ENCODE measurements at places on chromosomes 4 and X.

DNA sequence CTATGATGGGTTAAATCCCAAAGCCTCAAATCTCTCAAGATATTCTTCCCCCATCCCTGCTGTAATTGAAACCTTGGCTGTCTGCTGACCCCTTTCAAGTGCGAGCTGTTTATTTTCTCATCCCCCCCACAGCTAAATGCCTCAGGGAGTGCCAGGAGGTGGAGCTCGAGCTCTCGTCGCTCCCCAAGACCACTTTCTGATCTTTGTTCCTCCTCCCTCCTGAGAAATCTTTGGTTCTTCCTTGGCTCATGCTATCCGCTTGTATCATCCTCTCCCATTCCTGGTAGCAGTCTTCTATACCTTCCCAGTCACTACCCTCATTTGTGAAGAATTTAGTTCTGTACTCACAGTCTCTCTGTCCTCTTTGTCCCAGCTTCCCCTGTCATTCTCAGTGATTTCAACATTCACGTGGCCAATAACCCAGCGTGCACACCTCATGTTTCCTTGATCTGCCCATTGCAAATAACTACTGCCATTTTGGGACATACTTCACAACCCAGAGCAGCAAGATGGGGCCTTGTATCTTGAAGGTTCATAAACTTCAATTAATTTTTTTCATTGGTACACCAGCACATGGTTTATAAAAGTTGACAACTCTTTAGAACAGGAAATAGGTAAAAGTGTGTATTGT is 9.2 kb upstream of the SLC25A43 start:
- H3K4me1 ChIP-seq: no peaks in the 10 kb centered on the region
- no peaks in the 10 kb centered on the region for H3K36me3 ChIP-seq
- H3K4me3 ChIP-seq: no peak overlapping the region
- DNase-seq: no peak
- no peak overlapping the region for H3K27ac ChIP-seq

- DNase-seq: no peak
- H3K36me3 ChIP-seq: no peaks in the 10 kb centered on the region
- H3K4me3 ChIP-seq: no peak overlapping the region
- no peaks in the 10 kb centered on the region for H3K4me1 ChIP-seq
Measured at GRCh38 chr4:21869978-21870745, 78.4 kb downstream of the KCNIP4 start.

- no peak overlapping the region for H3K27ac ChIP-seq
- no peak overlapping the region for H3K4me3 ChIP-seq
- DNase-seq: no peak
- H3K4me1 ChIP-seq: no peaks in the 10 kb centered on the region
- no peaks in the 10 kb centered on the region for H3K27me3 ChIP-seq
Measured at GRCh38 chr4:154465085-154465484, 26.5 kb downstream of the DCHS2 start.

GRCh38 chr4:124633285-124633941 is 79.1 kb downstream of the ANKRD50 start:
- DNase-seq: no peak
- H3K27ac ChIP-seq: no peak overlapping the region
- H3K4me1 ChIP-seq: no peaks in the 10 kb centered on the region
- H3K36me3 ChIP-seq: no peaks in the 10 kb centered on the region
- H3K4me3 ChIP-seq: no peak overlapping the region
- no peaks in the 10 kb centered on the region for H3K27me3 ChIP-seq

GRCh38 chr4:73257651-73258435 is 755 bp downstream of the ANKRD17 start:
- no peaks in the 10 kb centered on the region for H3K36me3 ChIP-seq
- peak overlapping the region; percentile 95 for H3K27ac ChIP-seq
- H3K4me3 ChIP-seq: peak overlapping the region; percentile 96

DNA sequence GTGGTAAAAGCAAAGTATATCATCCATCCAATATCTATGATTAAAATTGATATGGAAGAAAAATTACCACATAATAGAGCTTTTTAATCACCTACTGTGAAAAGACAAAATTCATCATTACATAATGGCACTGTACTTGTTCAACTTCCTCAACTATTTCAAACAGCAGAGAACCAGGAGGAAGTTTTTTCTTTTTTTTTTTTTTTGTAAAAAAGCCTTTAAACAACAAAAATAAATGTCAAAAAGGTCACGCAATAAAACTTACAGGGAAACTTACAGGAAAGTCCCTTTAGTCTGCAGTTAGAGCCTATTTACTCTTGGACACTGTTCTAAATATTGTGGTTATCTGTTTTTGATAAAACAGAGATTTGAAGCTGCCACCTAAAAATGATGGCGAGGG is 4.8 kb downstream of the PDGFC start:
- H3K27ac ChIP-seq: no peak overlapping the region
- DNase-seq: no peak
- H3K27me3 ChIP-seq: no peaks in the 10 kb centered on the region
- H3K4me3 ChIP-seq: no peak overlapping the region
- no peaks in the 10 kb centered on the region for H3K36me3 ChIP-seq
- H3K4me1 ChIP-seq: peaks cover 14% of the 10 kb centered on the region

DNA sequence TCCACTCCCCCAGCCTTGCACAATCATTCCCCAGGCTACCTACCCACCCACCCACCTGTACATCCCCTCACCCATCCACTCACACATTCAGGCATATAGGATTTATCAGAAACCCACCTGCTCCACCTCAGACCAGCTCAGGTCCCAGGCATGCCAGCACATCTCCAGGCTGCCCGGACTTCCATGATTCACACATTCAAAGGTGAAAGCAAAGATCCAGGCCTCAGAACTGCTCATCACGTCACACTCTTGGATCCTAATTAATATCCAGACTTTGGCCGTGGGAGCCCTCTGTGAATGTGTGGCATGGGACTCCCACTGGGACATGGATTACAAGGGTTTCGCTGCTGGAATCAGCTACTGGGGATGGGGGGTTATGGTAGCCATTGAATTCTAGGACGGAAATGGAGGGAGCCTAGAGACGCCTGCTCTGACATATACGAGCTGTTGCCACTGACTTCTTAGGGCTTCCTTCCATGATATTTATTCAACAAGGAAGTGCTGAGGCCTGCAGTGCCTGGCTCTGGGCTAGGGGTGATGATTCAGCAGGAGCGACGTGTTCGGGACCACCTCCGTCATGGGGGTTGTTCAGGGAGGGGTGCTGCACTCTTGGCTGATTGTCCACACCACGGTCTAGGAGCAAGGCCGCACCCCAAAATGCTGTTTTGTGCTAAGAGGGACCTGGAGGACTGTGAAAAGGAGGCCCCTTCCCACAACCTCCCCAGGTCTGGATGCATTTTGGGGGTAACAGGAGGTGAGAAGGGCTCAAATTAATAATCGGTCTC is 56.9 kb upstream of the ADRA2C start:
- no peak for DNase-seq
- H3K4me3 ChIP-seq: no peak overlapping the region

DNA sequence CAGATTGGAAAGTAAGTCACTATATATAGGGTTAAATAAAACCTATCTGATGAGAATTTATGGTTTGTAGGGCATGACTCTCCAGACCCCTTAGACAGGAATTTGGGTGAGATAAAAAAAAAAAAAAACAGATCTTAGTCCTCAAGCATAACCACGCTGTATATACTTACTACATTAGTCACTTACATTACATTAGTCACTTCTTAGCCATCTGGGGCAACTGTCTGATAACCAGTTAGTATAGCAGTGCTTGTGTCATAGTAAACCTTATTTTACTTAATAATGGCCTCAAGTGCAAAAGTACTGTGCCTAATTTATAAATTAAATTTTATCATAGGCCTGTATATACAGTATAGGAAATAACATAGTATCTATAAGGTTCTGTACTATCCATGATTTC is 60.2 kb upstream of the RPS6KA6 start:
- no peak for DNase-seq
- H3K4me3 ChIP-seq: no peak overlapping the region
- no peaks in the 10 kb centered on the region for H3K4me1 ChIP-seq
- no peaks in the 10 kb centered on the region for H3K27me3 ChIP-seq

- H3K4me1 ChIP-seq: no peaks in the 10 kb centered on the region
- no peak for DNase-seq
- no peaks in the 10 kb centered on the region for H3K36me3 ChIP-seq
- H3K27ac ChIP-seq: no peak overlapping the region
- H3K4me3 ChIP-seq: no peak overlapping the region
- no peaks in the 10 kb centered on the region for H3K27me3 ChIP-seq
Measured at GRCh38 chrX:12912791-12913482, 6.5 kb downstream of the TLR8 start.

DNA sequence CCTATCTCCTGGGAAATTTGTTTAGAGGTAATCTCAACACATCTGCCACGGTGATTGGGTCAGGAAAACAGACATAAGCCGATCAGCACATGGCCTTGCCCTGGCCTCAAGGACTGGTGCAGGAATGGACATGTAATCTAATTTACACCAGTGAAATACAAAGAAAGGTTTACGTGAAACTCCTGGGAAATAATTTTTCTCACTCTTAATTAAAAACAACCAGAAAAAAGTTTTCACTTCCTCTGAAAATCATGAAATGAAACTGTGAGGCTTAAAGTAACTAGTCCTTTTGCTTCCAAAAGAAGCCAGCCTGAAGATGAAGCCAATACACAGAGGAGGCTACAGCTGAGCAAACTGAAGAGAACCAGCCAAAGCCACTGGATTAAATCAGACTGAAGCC is 154.1 kb upstream of the FAM241A start:
- H3K27me3 ChIP-seq: no peaks in the 10 kb centered on the region
- no peak for DNase-seq
- no peak overlapping the region for H3K4me3 ChIP-seq
- H3K4me1 ChIP-seq: no peaks in the 10 kb centered on the region

- no peak for DNase-seq
- no peak overlapping the region for H3K4me3 ChIP-seq
- peaks cover 4% of the 10 kb centered on the region for H3K27me3 ChIP-seq
- H3K36me3 ChIP-seq: no peaks in the 10 kb centered on the region
- no peak overlapping the region for H3K27ac ChIP-seq
Measured at GRCh38 chrX:130393451-130394074, 8.1 kb upstream of the GPR119 start.

GRCh38 chr4:81116566-81116965 is 86.1 kb downstream of the BMP3 start:
- H3K27me3 ChIP-seq: no peaks in the 10 kb centered on the region
- H3K4me1 ChIP-seq: no peaks in the 10 kb centered on the region

DNA sequence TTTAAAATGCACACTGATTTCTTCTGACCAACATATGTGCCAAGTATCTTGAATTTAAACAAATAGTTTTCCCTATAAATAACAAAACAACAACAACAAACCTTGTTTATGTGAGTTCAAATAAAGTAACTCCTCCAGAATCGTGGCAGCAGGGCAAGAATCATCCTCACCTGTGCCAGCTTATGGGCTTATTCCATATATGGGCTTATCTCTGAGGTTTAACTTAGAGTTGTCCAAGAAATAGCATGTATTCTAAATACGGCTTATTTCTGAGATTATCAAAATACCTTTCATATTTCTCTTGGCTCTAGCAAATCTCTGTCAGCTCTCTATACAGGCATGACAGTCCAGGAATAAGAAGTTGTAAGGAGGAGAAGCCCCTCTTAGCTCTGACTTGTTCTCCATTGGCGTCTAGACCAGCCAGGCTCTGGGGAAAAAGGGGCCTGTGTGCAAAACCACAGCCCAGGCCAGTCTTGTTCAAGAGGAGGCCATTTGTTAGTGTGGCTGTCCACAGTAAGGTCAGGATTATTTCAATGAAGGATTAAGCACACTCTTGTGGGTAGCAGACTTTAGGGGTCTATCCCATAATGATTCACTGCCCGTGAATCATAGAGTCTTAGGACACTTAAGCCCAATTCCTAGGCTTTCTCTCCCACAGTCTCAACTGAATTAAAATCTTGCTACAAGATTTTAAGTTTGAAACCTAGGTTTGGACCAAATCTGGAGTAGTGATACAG is 63.2 kb downstream of the FRAS1 start:
- no peak overlapping the region for H3K4me3 ChIP-seq
- H3K4me1 ChIP-seq: no peaks in the 10 kb centered on the region
- no peaks in the 10 kb centered on the region for H3K27me3 ChIP-seq
- no peak overlapping the region for H3K27ac ChIP-seq
- DNase-seq: no peak

DNA sequence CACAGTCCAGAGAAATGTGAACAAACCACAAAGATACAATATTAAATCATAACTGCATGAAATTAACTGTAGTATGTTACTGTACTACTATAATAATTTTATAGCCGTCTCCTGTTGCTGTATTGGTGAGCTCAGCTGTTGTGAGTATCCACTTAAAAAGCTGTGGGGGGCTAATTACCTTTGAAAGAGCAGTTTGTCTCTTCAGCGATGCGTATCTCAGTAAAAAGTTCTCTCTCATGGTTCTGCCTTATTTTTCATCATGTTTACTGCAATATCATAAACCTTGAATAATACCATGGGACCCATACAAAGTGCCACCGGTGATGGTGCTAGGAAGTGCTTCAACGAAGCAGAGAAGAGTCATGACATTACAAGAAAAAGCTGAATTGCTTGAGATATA is 8.4 kb upstream of the MSMO1 start:
- H3K27ac ChIP-seq: no peak overlapping the region
- H3K4me1 ChIP-seq: no peaks in the 10 kb centered on the region
- H3K36me3 ChIP-seq: peaks cover 65% of the 10 kb centered on the region
- H3K4me3 ChIP-seq: no peak overlapping the region

GRCh38 chr4:52999626-53000025 is 137.5 kb downstream of the RASL11B start:
- no peak overlapping the region for H3K4me3 ChIP-seq
- H3K36me3 ChIP-seq: no peaks in the 10 kb centered on the region
- no peaks in the 10 kb centered on the region for H3K27me3 ChIP-seq
- H3K4me1 ChIP-seq: peaks cover 33% of the 10 kb centered on the region

DNA sequence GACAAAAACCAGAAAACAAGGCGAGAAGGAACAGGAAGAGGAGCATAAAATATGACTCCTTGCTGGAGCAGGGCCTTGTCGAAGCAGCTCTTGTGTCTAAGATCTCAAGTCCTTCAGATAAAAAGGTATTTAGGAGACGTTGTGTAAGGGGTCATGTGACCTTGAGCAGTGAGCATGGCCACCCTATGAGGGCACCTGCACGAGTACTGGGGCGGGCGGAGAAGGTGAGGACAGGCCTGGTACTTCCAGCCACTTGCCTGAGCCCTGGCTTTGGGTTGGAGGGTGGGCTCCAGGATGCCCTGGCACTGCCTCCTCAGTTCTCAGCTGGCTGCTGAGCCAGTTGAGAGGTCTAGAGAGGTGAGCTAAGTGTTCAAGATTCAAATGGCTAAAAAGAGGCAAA is 29.9 kb downstream of the NSD2 start:
- H3K36me3 ChIP-seq: no peaks in the 10 kb centered on the region
- no peak overlapping the region for H3K4me3 ChIP-seq
- H3K27ac ChIP-seq: no peak overlapping the region
- no peaks in the 10 kb centered on the region for H3K27me3 ChIP-seq
- no peaks in the 10 kb centered on the region for H3K4me1 ChIP-seq
- DNase-seq: no peak

GRCh38 chrX:26649534-26649933 is 433.6 kb downstream of the MAGEB5 start:
- H3K27me3 ChIP-seq: no peaks in the 10 kb centered on the region
- no peaks in the 10 kb centered on the region for H3K36me3 ChIP-seq
- no peak overlapping the region for H3K4me3 ChIP-seq
- DNase-seq: no peak

Data from esophagus squamous epithelium (tissue), 5 donors.